Left ventricle myocardium inferior (tissue), 1 donor: ENCODE measurements at places on chromosomes 1 and 21. TPM values are rescaled to one million over a fixed set of nuclear protein-coding genes. Genes with fewer than 3 reads are reported as not detected.

HCRTR1 gene
- total RNA-seq, result 0.44 TPM

PLA2G2F gene
- total RNA-seq, result not detected

SESN2 gene
- total RNA-seq, result 3.0 TPM

ELOVL1 gene
- total RNA-seq, result 26.7 TPM

BRINP3 gene
- 5.4 TPM for total RNA-seq

SHISAL2A gene
- not detected for total RNA-seq

AKIRIN1 gene
- total RNA-seq, result 61.5 TPM

IFNLR1 gene
- 2.0 TPM for total RNA-seq

FGR gene
- 3.5 TPM for total RNA-seq

GRCh38 chr1:87204921-87205320 lies 123.8 kb upstream of the LMO4 start:
- DNase-seq, result no peak

GRCh38 chr1:88956003-88956402 lies 36.4 kb downstream of the KYAT3 start:
- no peak for DNase-seq

- no peak for DNase-seq
Measured at GRCh38 chr1:16267690-16268180, 30.8 kb upstream of the CPLANE2 start.

DNA sequence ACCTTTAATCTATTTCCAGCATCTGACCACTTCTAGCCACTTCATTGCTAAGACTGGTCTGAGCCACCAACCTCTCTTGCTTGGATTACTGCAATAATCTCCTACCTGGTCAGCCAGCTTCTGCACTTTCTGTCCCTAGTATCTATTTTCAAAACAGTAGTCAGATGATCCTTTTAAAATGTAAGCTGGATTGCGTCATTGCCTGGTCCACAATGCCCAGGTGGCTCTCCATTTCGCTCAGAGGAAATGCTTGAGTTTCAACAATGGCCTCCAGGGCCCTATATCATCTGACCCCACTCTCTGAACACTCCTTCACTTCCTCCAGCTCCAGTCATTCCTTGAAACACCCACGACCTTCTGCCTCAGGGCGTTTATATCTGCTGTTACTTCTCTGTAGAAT lies 2.3 kb downstream of the FYB2 start:
- no peak for DNase-seq

GRCh38 chr1:59481881-59482505 lies 185.1 kb downstream of the FGGY start:
- no peak for DNase-seq

DNA sequence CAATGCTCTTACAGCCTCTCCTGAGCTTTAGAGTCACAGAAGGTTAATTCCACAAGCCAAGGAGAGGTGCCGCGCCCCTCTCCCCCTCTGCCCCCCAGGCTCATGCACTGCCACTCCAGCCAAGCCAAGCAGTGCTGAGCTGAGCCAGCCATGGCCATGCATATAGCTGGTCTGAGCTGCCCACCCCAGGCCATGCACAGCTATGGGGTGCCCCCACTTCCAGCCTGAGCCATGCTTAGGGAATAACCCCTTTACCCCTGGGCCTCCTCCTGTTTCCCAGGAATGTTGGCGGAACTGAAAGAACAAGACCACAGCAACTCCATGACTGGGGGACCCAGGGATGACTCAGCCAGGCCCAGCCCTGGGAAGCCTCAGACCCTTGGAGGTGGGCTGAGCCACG lies 34.0 kb upstream of the MAGOH start:
- DNase-seq, result no peak

GRCh38 chr21:22758478-22758877 lies 1760.3 kb downstream of the NCAM2 start:
- DNase-seq, result no peak

GRCh38 chr1:18886003-18886335 lies 16.4 kb downstream of the ALDH4A1 start:
- no peak for DNase-seq

GRCh38 chr1:93435443-93435842 lies 12.5 kb upstream of the FNBP1L start:
- DNase-seq, result no peak

DNA sequence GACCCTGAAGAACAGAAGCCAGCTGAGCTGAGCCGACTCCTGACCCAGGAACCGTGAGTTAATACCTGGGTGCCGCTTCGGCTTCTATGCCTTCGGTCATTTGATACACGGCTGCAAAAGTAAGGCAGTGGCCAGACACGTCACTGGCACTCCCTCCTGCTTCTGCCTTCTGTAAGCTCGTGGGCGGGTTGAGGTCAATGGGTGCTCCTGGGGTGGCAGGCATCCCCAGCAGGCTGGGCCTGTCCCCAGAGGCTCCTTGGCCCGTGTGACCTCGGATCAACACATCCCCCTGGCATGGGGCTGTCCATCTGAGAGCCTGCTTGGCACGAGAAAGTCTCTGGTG lies 35.7 kb upstream of the COL6A1 start:
- no peak for DNase-seq

- no peak for DNase-seq
Measured at GRCh38 chr1:243796016-243796415, 54.0 kb downstream of the AKT3 start.

- no peak for DNase-seq
Measured at GRCh38 chr1:32411261-32411660, 17.0 kb upstream of the BSDC1 start.

DNA sequence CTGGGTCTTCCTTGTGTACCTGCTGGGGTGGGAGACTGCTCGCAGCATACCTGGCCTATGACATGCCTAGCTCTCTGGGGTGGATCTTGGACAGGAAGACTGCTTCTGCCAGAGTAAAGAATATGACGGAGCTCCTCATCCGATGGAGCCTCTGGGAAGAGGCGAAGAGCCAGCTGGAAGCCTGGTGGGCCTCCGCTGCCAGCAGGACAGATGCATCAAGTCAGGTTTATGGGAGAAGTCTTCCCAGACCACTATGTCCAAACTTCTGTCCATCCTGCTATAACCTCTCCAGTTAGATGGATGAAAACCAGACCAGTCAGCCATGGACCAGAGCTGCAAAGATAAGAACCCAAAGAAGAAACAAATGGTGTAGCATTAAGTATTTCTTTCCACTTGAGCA lies 27.7 kb upstream of the NGF start:
- DNase-seq, result peak; percentile 61
